Tibial artery (tissue), 4 donors: ENCODE measurements at places on chromosomes 3 and 15.

- DNase-seq: no peak
Observed at GRCh38 chr3:175208326-175208725, 349.2 kb downstream of the NAALADL2 start.

DNA sequence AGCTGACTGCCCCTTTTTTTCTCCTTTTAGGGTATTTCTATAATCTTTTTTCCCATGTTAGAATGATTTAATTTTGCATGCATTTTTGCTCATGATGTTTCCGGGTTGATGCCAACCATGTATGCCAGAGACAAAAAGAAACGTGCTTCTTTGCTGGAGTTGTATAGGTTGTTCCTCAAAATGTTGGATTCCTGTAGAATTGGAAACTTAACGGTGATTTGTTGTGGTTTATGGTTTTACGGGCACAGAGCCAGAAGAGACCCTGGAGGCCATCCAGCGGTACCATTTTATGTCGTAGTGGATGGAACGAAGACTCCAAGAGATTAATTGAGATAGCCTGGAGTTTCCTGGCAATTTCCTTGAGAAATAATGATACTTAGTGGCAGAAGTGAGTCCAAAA lies 481.5 kb upstream of the RGMA start:
- DNase-seq: no peak

GRCh38 chr3:11037976-11038375 lies 45.4 kb downstream of the SLC6A1 start:
- no peak for DNase-seq

- no peak for DNase-seq
Observed at GRCh38 chr3:79994397-79994796, 226.6 kb upstream of the ROBO1 start.

GRCh38 chr15:76991741-76992645 lies 2.9 kb upstream of the PSTPIP1 start:
- DNase-seq: peak; percentile 68

GRCh38 chr3:97804471-97804870 lies 17.3 kb upstream of the CRYBG3 start:
- no peak for DNase-seq

- no peak for DNase-seq
Observed at GRCh38 chr3:49872801-49873281, 3.1 kb upstream of the CAMKV start.

DNA sequence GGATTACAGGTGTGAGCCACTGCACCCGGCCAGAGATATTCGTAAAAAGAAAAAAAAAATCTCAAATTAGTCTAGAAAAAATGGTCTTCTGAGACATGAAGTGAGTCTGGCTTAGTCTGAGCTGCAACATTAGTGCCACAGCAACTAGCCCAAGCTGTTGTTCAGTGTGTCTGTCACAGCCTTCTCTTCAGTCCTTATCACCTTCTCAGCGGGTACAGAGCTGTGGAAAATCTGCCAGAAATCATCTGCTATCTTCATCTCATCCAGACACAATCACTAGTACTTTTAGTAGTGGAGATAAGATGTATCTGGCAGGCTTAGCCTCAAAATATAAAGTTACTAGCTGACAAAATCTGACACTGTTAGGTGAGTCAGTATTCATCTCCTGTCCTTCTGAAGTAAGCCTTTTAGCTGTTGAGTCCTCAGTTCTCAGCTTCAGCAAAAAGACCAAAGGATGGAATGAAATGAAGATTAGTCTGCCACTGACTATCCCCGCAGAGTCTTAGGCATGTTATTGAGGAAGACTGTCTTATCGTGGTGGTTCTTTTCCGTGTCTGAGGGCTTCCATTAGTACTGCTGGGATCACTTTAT lies 120.5 kb upstream of the CGNL1 start:
- DNase-seq: no peak

GRCh38 chr3:28376424-28376823 lies 27.8 kb upstream of the AZI2 start:
- no peak for DNase-seq

DNA sequence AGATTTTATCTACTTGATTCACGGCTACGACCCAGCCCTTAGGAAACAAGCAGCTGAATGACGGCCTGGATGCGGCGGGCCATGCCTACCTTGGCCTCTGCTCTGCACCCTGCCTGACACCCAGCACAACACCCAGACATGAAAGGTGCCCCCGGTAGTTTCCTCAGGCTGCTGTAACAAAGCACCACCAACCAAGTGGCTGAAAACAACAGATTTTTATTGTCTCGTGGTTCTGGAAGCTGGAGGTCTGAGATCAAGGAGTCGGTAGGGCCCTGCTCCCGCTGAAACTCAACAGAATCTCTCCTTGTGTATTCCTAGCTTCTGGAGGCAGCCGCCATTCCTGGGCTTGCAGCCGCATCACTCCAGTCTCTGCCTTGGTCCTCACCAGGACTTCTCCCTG lies 111.7 kb downstream of the ADCY5 start:
- no peak for DNase-seq

- no peak for DNase-seq
Observed at GRCh38 chr3:41915353-41915752, 46.5 kb downstream of the ULK4 start.

GRCh38 chr15:60614862-60615771 lies 136.2 kb upstream of the ICE2 start:
- DNase-seq: no peak

DNA sequence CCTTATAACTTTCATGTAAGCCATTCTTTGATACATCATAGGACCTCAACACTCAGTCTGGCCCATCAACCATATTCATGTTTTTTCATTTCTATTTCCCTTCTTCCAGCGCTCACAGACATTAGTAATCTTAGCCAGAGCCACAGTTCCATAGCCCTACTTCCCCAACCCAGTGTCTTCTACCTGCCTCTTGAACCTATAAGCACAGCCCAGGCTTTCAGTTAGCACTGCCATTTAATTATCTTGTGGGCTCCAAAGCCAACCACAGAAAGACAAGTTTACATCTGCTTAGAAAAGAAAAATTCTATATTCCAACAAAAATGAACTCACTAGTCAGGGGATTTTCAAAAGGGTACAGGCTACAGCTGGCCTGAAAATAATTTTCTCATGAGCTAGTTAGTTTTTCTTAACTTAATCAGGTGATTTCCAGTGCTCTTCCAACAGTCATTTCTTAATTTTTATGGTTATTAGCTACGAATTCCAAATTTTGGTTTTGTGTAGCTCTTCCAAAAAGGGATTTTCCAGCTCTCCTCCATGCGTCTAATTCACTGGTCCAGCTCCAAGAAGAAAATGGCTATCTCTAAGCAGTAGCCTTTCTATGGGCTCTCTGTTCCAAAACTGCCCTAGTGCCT lies 13.7 kb downstream of the CD200 start:
- no peak for DNase-seq

- DNase-seq: no peak
Observed at GRCh38 chr3:133825969-133826727, 20.5 kb downstream of the SRPRB start.

GRCh38 chr3:37115446-37115845 lies 58.9 kb downstream of the LRRFIP2 start:
- no peak for DNase-seq

DNA sequence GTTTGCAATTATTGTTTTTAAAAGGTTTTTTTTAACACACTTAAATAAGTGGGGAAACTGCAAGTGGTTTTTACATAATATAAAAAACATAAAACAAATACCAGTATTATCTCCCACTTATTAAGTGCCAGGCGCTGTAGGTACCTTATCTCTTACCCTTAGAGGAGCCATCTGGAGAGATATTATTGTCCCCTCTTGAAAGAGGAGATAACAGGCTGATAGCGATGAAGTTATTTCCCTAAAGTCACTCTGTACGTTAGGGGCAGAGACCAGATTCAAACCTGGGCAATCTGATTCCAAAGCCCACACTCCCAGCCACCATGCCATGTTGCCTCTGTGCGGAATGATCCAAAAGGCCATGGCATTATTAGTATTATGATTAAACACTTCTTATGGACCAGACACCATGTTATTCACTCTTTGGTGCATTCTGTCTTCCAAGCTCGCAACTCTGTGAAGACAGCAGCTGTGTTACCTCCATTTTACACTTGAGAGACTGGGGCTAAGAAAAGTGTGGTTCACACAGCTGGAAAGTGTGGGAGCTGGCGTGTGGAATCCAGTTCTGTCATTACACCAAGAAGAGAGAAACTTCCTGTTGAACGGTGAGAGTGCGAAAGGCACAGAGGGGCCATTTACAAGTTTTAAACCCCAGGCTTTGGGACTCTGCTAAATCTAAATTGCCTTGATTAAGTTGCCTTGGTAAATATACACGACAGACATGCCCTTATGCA lies 79.9 kb upstream of the MITF start:
- no peak for DNase-seq

DNA sequence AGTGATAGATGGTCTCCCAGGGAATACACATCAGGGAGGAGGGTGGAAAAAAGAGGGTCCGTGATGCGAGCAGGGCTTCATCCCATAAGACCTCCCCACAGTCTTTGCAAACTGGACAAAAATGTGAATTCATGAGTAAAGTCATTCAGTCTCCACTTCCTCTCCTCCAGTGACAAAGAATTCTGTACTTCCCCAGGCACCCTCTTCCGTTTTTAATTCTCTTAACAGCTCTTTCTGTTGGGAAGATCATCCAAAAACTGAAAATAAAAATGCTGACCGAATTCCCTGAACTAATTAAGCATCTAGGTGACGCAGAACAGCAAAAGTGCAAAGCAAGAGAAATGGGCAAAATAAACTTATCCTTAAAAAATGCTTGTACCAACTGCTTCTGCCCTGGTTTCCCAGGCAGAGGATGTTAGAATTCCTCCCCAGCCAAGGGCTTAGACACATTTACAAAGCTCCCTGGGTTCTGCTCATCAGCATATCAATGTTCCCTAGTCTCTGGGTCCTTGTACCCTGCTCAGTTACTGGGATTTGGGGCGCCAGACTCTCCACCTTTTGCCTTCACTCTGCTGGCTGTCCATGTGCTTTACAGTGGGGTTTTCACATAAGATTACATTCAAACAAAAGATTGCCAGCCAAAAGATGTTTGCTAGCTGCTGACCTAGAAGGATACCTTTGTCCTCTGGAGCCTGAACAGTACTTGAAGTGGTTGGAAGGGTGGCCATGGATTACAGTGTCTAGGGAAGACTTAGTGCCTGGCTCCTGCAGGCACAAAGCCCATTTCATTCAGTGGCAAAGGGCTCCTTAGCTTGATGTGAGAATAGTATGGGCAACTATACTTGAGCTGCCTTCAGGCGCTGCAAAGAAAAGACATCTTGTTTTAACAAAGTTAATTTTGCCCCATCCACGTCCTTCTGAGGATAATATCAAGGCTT lies 69.4 kb downstream of the ARNT2 start:
- no peak for DNase-seq

- no peak for DNase-seq
Observed at GRCh38 chr3:106945435-106945834, 431.8 kb upstream of the CCDC54 start.

DNA sequence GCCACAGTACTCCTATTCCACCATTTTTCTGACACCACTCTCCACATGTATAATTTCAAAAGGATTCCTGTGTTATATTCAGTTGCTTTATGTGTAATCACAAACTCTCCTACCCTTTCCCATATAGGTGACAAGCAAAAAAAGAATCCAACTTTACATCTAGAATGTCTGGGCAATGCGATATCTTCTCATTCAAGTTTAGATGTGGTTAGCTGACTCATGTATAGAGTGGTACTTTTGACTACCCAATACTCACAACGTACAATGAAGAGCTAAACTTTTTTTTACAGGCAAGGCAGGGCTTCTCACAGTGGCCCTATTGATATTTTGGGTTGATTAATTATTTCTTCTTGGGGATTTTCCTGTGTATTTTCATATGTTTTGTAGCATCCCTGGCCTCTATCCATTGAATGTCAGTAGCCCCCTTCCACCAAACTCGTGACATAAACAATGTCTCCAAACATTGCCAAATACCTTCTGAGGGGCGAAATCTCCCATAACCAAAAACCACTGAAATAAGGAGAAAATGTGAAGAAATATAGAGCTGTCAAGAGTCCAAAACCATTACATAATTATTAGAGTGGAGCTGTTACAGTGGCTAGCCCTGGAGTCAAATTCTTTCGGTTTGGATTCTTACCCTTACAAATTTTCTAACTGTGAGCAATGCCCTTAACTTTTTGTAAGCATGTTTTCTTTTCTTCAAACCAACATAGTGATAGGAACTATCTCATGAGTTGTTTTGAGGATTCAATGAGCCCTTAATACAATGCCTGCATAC lies 342.6 kb downstream of the NSUN3 start:
- no peak for DNase-seq

DNA sequence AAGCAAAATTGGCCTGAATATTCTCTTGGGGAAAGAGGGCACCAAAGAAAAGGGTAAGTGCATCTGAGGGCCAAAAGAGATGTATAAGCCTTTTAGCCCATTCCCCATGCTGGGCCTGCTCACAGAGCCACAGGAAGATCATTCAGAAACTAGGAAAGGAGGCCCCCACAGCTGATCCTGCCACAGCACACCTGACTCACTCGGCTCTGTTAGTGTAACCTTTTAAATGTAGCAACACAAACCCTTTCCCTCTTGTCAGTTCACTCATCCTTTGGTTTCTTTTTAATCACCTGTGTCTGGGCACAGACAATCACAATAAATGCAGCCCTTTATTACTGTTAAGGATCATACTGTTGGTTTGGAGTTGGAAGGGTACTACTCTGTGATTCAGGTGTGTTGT lies 69.9 kb downstream of the PDCD6IP start:
- DNase-seq: no peak

DNA sequence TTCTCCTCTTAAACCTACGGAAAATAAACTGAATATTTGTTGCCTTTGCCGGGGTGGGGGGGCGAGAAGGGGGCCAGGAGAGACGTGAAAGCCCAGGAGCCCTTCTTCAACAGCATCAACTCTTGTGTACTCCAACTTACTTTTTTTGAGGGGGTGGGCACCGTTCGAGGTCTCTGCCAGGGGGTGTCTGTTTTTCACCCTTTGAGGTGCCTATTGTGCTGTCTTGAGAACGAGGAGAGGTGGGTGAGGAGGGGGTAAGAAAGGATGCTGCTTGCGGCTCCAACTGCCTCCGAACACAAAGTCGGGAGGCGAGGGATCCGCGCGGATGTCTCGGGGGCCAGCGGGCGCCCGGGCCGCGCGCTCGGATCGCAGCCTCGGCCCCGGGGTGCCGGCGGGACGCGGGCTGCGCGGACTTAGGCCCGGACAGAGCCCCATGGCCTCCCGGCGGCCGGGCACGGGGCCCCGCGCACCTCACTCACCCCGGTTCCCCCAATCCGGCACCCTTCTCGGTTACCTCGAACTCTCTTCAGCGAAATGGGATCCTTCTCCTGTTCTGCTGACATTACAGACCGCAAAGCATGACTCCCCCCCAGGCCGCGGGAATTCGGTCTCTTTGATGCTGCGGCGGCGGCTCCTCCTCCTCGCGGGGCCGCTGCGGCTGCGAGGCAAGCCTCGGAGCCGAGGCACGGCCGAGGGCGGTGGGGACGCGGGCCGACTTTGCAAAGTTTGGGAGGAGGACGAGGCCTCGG lies 650 bp downstream of the PYGO1 start:
- DNase-seq: no peak
